HT-29 (cell line): ENCODE measurements at places on chromosomes 4 and X. TPM values are rescaled to one million over a fixed set of nuclear protein-coding genes. Genes with fewer than 3 reads are reported as not detected.

DNA sequence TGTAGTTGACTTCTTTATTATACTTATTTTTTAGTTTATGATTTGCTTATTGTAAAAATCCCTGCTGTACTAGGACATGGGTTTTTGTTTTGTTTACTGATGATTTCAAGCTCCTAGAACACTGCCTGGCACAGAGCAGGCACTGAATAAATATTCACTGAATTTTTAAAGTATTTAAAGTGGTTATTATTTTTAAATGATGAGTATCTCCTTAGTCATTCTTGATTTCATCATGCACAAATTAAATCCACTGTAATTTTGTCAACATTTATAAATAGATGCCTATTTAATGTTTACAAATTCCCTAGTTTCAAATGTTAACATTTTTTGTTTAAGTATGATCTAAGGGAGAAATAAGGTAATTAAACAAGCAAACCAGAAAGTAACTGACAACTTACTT is 367.9 kb upstream of the SLIT2 start:
- no peak for DNase-seq

DNA sequence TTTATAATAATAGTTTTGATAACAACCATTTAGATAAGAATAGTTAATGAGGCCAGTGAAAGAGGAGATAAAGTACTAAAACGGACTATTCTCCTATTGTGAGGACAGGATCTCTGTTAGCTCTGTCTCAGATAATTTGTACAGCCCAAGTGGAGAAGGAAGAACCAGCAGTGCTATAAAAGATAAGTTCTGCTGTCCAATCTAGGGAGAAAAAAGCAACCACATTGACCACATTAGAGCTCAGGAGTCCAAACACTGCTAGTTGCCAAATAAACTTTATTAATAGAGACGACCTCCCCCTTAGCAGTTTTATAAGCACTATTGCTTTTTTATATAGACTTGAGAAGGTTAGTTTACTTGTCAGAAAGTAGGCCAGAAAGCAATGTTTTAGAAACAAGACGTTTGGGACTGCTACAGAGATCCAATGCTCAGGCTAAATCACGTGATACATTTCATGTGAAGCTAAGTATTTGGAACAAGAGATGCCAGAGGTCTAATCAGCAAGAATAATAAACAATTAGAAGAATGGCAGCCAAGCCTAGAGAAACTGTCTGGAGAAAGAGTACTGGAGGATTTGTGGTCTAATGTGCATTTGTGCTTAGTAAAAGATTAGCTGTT is 15.9 kb downstream of the IL15 start:
- DNase-seq = no peak

DNA sequence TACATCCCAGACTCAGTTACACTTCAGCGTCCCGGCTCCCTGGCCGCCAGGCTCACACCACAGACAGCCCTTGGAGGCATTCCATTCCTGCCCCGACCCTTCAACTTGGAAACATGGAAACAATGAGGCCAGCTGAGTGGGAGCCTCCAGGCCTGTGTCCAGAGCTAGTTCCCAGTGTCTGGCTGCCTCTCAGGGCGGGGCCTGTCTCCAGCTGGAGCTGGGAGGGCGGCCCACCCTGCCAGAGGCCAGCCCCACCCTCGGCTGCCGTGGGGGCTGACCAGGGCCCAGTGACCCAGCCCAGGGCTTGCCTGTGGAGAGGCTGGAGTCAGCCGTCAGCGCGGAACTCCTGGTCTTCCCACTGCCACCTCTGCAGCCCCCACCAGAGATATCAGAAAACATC is 37.4 kb upstream of the SPON2 start:
- no peak for DNase-seq

GRCh38 chr4:56641494-56642051 is 39.5 kb downstream of the HOPX start:
- DNase-seq = peak; percentile 16

- DNase-seq = no peak
These were observed 30.1 kb downstream of the GABRB1 start for GRCh38 chr4:47061435-47061834.

GRCh38 chr4:185874516-185875230 is 62.7 kb upstream of the SORBS2 start:
- DNase-seq = no peak

DNA sequence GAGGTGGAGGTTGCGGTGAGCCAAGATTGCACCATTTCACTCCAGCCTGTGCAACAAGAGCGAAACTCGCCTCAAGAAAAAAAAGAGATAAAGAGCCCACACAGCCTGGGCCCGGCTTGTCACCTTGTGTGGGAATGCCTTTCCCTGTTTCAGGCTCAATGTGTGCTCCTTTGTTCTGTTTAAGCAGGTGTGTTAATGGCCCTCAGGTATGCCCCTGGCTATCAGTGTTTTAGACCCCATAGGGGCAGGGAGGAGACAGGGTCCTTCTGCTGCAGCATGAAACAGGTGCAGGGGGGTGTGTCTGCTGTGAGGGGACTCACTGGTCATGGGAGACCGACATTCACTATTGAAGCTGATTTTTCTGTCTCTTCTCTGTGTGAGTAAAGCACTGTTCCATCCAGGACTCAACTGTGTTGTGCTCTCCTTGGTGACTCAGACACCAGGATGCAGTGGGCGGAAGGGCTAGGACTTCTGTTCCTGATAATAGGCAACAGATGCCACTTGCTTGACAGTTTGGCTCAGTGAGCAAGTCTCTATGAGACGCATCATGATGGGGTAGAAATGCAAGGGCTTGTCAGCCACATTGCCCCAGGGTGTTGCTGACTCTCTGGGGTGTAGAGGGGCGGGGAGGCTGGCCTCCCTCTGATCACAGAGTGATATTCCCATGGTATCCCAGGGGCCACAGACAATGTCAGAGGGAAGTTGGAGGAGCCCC is 15.6 kb upstream of the LAP3 start:
- DNase-seq = no peak

TEC gene
- 1.2 and 3.2 TPM in 2 replicates for total RNA-seq

MSANTD1 gene
- total RNA-seq = 0.41 and 0.44 TPM in 2 replicates

PAGE2B gene
- total RNA-seq = not detected in 2 replicates

NAT8L gene
- total RNA-seq = 0.08 TPM in 1 of 2 replicates, not detected in the other

DACH2 gene
- total RNA-seq = not detected in 2 replicates

ANXA3 gene
- 160 and 175 TPM in 2 replicates for total RNA-seq
